ENCODE measurements at places on chromosomes 3 and 15. TPM values are rescaled to one million over a fixed set of nuclear protein-coding genes. Genes with fewer than 3 reads are reported as not detected.

SKOR1 gene
- total RNA-seq, result not detected

STX19 gene
- not detected for total RNA-seq

FRMD4B gene
- 2.6 TPM for total RNA-seq

TGM5 gene
- not detected for total RNA-seq

FMN1 gene
- 5.8 TPM for total RNA-seq

COL7A1 gene
- total RNA-seq, result 141 TPM

PAQR5 gene
- 3.3 TPM for total RNA-seq

DNASE1L3 gene
- not detected for total RNA-seq

RLBP1 gene
- not detected for total RNA-seq

FANCD2 gene
- total RNA-seq, result 32.3 TPM

HYAL1 gene
- 0.72 TPM for total RNA-seq

PCLAF gene
- 185 TPM for total RNA-seq
